Immature natural killer cell (primary cell): ENCODE measurements at places on chromosomes 5 and 9.

DNA sequence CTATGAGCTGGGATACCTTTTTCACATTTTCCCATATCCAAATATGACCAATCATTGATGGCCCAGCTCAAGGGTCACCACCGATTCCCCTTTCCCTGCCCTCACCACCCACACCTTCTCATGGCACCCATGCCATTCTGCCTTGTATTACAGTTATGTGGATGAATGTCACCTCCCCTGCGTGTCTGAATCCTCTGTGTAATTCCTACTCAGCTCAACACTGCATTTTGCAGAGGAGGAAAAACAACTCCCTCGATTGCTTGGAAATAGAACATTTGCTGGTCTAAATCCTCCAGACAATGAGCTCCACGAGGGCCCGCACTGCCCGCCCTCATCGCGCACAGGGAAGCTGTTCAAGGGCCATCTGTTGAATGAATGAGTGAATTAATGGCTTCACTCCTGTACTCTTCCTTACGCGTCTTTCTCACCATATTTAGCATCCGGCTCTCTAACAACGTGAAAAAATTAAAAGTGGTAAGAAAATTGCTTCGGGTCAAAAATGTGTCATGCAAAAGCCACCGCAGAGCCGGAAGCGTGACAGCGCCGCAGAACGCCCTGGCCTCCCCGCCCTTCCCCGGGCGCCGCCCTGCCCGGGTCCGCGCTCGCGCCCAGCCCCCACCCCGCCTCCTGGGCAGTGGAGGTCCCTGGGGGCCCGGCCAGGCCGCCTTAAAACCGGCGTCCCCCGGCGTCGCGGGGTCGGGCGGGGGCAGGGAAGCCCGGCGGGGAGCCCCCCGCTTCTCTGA, 704 bp downstream of the SUSD1 start:
- DNase-seq, result peak; percentile 90

GRCh38 chr9:6829027-6829426, 71.3 kb downstream of the KDM4C start:
- no peak for DNase-seq

DNA sequence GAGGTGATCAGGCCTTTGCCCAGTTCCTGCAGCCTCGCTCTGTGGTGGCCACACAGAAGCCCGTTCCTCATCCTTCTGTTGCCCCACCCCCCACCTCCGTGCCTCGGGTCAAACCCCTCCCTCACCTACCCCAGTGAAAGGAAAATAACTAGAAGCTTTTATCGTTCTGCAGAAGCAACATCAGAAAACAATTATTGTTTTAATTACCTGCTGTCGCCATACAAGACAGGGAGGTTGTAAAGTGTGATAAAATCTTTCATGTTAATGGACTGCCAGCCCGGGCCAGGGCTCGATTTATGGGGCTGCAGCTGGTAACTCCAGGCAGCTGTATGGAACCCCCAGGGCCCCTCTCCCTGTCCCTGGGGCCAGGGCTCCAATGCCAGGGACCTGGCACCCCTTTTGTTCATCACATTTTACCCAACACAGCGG, 20.6 kb downstream of the UNC5A start:
- DNase-seq, result no peak

DNA sequence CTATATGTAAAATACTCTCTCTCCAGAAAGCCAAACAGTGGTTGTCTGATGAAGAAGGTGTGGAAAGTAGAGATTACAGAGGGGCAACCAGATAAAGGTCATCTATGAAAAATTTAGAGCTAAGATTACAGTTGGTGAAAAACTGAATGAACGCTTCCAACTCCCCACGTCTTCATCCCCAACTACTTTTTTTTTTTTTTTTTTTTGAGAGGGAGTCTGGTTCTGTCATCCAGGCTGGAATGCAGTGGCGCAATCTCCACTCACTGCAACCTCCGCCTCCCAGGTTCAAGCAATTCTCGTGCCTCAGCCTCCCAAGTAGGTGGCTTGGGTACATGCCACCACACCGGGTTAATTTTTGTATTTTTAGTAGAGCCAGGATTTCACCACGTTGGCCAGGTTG, 64.3 kb downstream of the RAPGEF6 start:
- no peak for DNase-seq

GRCh38 chr9:113650207-113651131, 186.9 kb downstream of the RGS3 start:
- no peak for DNase-seq

- DNase-seq, result no peak
Observed at GRCh38 chr9:14273696-14274121, 40.2 kb downstream of the NFIB start.

- no peak for DNase-seq
Observed at GRCh38 chr5:153879596-153879995, 159.1 kb downstream of the FAM114A2 start.

DNA sequence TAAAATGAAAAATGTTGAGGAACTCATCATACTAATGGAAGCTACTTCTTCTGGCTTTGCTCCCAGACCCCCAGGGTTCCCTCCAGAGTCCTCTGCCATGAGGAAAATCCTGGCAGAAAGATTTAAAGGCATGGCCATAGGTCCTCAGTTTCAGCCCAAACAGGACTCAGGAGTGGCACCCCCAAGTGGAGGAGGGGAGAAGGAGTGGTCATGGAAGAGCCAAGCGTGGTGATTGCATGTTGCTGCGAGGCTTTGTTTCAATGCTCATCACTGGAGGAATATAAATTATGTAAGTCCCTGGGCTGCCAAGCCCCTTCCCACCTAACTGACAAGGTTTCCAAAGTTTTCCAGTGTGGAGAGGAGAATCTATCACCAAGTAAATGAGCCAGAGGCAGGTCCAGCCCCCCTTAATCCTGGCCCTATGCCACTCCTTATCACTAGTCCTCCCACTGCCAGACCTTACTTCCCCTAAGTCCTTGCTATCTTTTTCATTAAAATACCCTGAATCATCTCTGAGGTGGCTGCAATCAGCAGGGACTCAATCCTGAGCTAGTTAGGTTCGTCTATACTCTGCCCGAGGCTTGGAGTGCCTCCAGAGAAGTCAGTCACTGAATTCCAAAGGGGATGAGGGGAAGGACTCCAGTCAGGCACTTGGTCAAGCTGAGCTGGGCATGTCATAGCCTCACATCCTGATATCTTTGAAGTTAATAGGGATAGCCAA, 70.7 kb upstream of the TAF1L start:
- DNase-seq, result no peak

DNA sequence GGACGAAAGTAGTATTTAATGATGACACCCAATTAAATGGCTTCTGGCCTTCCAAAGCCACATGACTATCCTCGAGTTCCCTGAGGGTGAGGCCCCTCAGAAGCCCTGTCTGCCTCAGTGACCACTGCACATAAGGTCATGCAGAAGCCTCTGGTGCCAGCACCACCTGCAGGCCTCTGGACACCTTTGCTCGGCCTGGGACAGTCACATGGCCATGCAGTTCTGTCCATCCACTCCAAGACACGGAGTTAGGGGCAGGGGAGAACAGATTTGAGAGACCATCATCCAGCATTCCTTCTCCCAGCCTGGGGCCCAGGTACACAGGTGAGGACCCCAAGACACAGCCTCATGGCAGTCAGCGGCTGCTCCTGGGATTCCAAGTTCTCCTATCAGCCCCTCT, 145.0 kb downstream of the ROR2 start:
- no peak for DNase-seq

GRCh38 chr9:108543251-108543778, 312.5 kb downstream of the ACTL7B start:
- DNase-seq, result no peak

- no peak for DNase-seq
Observed at GRCh38 chr5:127429928-127430327, 87.5 kb upstream of the PRRC1 start.

- DNase-seq, result no peak
Observed at GRCh38 chr5:110852053-110852452, 113.2 kb downstream of the SLC25A46 start.

DNA sequence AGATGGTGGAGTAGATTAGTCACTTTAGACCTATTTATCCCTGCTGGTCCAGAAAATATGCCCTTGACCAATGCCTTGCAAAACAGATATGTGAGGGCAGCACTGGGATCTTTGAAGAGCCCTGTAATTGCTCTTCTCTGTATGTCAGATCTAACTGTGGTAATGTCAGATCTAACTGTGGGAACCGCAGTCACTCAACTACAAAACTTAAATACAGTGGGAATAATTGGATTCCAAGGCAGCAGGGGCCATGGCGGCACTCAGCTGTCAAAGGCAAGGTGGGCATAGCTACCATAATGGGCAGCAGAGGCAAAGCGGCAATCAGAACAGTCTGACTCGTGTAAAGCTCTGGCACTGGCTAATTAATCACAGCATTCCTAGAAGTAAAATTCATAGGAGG, 46.2 kb downstream of the MTAP start:
- no peak for DNase-seq

GRCh38 chr9:69502671-69503301, 169.4 kb downstream of the APBA1 start:
- no peak for DNase-seq

GRCh38 chr9:134293611-134294152, 32.6 kb upstream of the RXRA start:
- DNase-seq, result no peak

- no peak for DNase-seq
Observed at GRCh38 chr9:89781838-89782540, 177.2 kb downstream of the GADD45G start.
